CD4-positive, alpha-beta T cell treated with Interleukin-17A for 1 hour (primary cell): ENCODE measurements at places on chromosomes 11 and 22.
A peak's percentile ranks its signal among the peaks of the same experiment; 100 is the strongest.

DNA sequence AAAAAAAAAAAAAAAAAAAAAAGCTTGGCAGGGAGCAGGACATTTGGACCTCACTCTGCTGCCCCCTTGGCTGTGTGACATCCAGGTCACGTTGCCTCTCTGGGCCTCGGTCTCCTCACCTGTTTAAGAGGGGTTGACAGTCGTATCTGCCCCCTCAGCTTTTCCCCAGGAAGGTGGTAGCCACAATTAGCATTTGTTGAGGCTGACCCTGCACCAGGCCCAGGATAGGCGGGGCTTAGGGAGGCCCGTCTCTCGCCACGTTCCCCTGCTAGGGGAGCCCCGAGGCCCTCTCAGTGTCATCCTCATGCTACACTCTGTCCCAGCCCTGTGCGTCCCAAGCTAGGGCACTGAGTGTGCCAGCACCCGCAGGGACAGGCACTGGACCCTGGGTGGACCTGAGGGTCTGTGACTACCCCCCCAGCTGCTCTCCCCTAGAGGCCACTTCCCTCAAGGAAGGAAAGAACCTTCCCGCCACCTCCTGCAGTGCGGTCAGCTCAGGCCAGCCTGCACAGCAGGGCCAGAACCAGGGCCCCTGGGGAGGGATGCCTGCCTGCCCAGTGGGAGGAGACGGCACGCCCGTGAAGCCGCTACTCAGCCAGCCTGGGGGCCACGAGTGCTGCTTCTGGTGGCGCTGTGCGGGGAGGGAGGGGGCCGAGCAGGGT is 38.5 kb upstream of the PPARA start:
- no peak for DNase-seq

DNA sequence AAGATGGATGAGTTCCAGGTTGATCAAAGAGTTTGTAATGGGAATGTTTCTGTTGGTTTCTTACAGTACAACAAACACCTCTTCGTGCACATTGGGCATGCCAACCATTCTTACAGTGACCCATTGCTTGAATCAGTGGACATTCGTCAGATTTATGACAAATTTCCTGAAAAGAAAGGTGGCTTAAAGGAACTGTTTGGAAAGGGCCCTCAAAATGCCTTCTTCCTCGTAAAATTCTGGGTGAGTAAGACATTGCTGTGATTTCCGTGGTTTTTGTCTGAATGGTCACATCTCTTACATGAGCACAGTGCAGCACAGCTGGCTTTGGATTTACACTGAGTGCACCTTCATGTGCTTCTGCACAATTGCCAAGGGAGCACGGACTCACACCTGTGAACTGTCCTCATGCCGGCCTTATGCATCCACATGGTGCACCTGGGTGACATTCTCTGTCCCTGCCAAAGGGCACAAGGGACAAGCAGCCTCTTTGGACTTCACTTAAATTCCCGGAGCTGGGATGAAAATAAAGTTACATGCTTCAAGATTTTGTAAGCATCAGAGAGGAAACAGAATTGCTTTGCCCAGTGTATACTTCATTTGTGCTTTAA is 107.1 kb upstream of the RASSF10 start:
- DNase-seq = no peak

DNA sequence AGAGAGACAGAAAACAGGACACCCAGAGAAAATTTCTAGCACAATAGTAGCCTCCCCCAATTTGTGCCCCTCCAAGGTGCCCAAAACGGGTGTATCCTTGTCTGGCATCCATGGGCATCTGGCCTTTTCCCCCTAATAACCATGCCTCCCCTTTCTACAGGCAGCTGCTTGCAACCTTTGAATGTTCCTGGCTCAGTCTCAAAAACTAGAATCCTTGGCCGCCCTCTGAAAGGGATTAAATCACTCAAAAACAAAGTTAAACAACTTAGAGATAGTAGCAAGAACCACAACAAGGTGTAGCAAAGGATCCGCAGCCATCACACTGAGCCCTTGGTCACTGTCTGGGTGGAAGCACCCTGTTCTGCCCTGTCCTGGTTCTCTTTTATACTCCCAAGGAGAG is 105.6 kb downstream of the MN1 start:
- DNase-seq = no peak

DNA sequence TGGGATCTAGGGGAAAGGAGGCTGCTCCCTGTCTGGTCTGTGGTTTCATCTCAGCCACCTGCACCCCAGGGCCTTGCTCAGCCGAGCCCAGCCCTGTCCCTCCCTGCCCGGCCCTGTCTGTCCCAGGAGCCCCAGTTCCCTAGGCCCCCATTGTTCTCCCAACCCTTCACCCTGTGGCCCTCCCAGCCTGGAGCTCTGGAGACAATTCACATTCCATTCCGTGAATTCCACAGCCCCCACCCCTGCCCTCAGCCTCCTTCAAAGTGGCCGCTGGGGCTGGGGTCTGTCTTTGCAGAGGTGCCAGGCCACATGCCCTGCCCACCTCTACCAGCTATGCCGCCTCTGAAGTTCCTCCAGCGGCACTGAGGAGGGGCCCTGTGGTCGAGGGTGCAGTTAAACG is 77.9 kb upstream of the WNT11 start:
- DNase-seq = no peak

DNA sequence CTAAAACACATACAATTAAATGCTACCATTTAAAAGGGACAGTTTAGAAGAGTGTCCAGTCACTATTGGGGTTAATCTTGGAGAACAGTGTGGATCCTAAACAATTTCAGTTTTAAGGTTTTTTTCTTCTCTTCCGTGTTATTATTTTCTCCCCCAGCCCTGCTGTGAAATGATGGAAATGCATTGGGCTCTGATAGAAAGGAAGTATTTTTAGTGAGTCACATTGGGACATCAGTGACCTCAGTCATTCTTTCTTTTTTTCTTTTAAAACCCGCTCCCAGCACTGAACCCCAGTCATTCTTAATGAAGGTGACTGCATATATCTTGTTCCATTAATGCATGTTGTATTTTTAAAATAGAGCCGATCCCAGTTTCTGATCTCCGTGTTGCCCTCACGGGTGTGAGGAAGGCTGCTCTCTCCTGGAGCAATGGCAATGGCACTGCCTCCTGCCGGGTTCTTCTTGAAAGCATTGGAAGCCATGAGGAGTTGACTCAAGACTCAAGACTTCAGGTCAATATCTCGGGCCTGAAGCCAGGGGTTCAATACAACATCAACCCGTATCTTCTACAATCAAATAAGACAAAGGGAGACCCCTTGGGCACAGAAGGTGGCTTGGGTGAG is 93.2 kb upstream of the OR4B1 start:
- no peak for DNase-seq

DNA sequence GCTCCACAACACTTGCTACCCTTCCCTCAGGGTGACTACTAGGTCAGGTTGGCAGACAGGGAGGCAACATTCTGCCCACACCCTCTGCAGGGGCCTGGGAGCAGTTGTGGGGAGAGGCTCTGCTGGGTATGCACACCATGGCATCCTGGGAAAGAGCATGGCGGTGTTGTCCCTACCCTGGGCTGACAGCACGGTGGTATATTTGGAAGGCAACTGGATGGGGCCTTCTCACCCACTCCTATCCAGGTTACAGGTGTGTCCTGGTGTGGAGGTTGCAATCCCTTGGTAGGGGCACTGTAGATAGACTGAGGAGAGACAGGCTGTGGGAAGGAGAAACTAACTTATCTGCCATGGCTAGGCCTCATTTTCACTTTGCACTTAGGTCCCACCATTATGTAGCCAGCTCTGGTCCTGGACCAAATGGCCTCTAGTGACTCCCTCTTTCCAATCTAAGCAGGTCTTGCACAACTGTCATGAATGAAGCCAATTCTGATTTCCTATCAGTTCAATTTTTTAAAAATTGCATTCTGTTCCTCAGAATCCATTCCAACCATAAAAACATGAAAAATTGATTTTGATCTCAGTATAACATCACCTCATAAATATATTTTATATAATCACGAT is 54.0 kb upstream of the CD44 start:
- DNase-seq = no peak

DNA sequence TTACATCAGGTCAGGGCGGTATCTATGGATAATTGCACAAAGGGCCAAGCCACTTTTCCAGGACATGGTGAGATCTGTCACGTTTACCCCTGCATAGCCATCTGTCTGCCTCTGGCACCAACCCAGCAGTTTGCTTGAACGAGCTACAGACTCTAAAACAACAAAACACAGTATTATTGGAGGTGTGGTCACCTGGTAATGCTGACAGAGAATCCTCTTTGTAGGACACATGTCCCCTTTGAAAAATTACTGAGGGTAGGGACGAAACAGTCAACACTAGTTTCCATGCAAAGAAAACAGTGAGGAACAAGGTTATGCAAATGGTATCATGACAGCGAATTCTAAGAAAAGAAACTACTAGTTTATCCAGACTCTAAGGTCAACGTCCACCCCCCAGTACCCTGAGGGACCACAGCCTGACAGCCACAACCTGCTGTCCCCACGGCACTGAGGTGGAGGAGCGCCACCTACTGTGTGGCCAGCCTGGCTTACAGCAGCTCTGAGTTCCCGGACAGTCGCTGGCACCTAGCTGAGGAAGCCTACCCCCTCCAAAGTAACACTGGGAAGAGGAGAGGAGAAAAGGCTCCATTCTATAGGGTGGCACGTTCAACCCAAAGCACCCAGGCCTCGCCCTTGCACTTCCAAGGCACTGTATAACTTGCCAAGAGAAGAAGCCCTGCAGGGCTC is 117.4 kb upstream of the BID start:
- no peak for DNase-seq

DNA sequence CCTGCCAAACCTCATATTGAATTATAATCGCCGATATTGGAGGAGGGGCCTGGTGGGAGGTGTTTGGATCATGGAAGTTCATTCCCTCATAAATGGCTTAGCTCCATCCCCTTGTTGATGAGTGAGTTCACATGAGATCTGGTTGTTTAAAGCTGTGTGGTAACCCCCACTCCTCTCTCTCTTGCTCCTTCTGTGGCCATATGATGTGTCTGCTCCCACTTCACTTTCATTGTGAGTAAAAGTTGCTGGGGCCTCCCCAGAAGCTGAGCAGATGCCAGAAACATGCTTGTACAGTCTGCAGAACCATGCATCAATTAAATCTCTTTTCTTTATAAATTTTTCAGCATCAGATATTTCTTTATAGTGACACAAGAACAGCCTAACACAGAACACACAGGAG is 929.0 kb upstream of the FAT3 start:
- DNase-seq = no peak

DNA sequence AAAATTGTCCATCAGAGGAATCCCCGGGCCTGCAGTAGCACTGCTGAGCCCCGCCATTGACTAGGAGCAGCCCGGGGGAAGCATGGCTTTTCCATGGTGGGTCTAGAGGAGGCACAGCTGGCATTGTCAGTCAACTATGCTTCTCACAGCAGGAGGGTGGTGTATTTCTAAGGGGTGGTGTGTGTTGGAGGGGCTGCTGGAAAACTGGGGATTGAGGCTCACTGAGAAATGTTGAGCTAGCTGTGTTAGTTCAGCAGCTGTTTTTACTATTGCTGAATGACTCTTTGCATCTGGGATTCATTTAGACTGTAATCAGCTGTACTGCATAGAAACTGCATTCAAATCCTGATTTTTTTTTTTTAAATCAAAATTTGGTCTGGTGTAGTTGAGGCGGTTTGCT is 5.6 kb downstream of the DDX10 start:
- DNase-seq = no peak

DNA sequence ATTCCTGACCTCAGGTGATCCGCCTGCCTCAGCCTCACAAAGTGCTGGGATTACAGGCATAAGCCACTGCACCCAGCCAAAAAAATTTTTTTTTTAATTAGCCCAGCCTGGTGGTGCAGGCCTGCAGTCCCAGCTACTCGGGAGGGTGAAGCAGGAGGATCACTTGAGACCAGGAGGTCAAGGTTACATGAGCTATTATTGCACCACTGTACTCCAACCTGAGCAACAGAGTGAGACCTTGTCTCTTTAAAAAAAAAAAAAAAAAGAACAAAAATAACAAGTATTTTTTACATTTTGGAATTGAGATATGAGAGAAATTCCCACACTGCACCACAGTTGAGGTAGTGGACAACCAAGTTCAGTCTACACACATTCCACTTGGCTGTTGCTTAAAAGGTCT is 13.6 kb upstream of the L3MBTL2 start:
- DNase-seq = no peak

- DNase-seq = no peak
Observed at GRCh38 chr11:66247295-66247694, 21.1 kb upstream of the RAB1B start.

GRCh38 chr11:72224564-72225410 is at the start of gene INPPL1:
Gene INPPL1 (plus strand): TSS chr11:72224767. CDS start chr11:72224985, 218 bp downstream.
- DNase-seq = peak; percentile 32
